ENCODE measurements at places on chromosomes 11 and 22.

DNA sequence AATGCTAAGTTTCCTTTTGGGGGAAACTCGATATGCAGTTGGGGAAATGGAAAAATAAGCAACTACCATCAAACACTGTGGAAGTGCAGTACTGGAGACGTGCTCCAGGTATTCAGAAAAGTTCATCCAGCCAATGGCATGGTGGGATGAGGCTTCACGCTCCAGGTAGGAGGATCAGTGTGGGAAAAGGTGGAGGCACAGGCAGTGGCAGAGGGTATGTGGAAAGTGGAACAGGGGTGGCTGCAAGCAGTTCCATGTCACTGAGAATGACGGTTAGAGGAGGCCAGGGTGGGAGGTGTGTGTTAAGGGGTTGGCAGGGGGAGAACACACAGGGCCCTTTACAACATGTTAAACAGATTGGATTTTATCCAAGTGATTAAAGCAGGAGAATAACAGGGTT, 105.1 kb upstream of the NCAM1 start:
- DNase-seq, result no peak

DNA sequence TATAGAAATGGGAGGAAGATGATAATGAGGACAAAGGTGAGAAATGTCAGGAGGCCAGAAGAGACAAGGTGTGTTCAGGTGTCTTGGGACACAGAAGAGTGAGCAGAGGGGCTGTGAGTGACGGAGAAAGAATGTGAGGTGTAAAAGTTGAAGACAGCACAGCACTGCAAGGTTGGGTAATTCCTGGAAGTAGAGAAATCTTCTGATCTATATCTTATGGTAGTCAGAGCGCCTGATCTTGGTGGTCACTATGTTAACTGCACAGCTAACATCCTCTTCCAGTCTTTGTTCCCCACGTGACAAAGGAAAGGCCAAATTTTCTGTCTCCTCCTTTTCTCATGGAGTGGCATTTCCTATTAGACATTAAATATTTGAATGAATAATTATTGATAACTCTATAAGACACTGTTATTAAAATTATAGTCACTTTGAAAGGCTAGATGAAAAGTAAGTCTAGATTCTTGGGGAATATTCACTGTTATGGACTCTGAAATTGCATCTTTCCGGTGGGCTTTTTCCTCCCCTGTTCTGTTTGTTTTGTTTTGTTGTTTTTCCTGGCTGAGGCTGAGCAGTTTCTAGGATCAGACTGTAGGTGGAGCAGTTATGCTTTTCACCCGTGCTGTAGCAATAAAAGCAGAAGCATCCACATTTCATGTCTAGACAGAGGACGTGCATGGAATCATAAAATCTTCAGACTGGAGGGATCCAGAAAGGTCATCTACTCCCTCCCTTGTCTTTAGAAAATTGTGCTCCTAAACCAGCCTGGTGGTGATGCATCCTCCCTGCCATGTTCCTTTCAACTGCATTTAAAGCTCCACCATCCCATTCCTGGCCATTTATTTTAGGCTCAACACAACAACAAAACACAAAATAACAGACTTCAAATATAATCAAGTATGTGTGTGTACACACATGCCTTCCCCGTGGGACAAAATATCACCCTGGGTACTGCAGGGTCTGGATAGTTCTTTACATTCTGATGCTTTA, 26.6 kb downstream of the SC5D start:
- DNase-seq, result no peak

DNA sequence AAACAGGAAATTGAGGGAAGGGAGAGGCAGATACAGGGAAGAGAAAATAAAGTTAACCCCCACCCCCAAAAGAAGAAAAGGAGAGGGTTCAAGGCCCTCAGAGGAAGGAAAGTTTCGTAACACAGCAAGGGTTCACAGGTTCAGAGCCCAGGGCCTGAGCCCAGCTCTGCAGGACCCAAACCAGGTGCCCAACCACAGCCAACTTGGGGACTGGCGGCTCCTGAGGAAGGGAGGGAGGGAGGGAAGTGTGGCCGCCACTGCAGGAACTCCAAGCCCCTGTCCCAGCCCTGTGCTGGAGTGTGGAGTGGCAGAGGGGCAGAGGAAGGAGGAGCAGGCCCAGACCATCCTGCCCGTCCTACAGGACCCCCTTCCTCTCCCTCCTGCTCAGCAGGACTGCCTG, 59.2 kb downstream of the ELFN2 start:
- DNase-seq, result no peak

DNA sequence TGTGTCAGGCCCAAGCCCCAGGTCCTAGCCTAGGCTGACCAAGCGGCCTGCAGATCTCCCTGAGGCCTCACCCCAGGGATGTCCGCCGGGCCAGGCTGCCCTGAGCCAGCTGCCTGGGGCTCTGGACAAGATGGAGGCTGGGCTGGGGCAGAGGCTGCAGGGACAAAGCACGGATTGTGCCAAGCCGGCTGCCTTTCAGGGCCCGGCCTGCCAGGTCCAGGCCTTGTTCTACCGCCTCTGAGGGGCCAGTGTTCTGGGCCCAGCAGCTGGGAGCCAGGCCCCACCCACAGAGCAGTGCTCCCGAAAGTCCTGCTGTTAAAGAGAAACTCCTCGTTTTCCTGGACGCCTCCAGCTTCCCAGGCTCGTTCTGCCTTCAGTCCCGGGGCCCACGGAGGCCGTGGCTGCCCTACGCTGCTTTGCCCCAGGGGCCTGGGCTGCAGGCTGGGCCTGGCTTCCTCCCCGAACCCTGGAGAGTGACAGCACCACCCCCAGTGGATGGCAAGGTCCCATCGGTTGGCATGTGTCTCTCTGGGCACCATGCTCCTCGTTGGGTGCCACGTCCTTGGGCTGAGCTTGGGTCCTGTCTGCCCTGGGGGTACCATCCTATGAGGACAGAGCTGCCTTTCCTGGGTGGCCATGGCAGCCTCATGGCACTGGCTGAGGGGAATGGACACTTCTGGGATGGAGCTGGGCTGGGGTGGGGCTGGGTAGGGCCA, 7.6 kb downstream of the BRSK2 start:
- no peak for DNase-seq

- no peak for DNase-seq
These were observed 430.3 kb downstream of the AASDHPPT start for GRCh38 chr11:106507645-106508306.

DNA sequence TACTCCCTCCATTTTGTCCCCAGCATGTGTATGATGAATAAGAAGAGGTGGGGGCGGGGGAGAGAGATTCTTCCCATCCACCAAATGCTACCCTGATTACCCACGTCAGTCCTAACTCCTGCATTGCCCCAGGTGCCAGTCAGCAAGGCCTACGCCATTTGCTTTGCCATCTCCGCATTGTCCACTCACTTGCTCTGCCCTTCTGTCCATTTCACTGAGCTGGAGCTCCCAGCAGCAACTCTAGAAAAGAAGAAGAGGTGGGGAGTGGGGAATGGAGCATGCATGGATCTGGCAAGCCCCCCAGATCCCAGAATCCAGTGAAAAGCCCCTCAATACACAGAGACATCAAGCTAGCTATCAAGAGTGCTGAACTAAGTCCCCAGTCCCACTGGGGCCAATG, 19.0 kb downstream of the WT1 start:
- no peak for DNase-seq

GRCh38 chr11:115496892-115497291, 7.3 kb downstream of the CADM1 start:
- DNase-seq, result no peak

DNA sequence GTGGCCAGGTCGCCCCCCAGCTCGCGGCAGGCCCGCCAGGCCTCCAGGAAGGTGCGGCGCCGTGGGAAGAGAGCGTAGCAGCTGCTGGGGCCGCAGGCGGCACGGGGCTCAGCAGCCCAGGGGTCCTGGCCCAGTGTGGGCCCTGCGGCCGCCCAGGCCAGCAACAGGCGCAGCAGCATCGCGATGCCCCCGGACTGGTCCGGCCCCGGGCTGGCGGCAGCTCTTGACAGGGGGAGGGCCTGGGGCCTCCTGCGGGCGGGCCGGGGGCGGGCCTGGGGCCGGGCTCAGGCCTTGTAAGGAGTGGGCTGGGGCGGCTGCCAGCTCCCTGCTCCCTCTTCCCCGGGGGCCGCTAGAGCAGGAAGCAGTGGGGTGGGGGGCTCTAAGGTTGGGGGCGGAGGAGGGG, at the start of gene CD248:
Gene CD248 (minus strand): TSS at position 196 of the 403 bp plus-strand sequence. CDS start 17 bp downstream, at position 179.
- no peak for DNase-seq

DNA sequence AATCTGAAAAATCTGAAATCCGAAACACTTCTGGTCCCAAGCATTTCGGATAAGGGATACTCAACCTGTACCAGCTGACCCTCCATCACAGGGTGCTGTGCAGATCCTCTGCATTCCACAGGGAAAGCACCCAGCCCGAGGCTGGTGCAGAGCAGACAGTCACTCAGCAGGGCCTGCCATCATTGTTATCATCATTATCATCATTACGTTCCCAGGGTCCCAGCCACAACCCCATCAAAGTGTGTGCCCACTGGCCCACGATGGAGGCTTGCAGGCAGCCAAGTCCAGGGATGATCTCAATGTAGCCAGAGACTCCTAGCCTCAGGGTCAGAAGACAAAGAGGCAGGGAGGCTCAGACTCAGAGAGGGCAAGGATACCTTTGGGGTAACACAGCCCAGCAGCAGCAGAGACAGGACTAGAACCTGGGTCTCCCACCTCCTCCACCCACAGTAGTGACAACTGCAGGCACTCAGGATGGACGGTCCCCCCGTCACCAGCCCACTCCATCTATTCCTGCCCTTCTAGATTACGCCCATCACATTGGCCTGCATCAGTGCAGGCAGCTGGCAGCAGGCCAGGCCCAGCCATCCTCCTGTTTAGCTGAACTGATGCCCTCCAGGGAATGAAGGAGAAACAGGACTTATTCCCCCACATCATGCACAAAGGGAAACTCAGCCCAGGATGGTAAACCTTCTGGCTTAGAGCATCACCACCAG, 10.3 kb downstream of the GAL3ST1 start:
- DNase-seq, result no peak

DNA sequence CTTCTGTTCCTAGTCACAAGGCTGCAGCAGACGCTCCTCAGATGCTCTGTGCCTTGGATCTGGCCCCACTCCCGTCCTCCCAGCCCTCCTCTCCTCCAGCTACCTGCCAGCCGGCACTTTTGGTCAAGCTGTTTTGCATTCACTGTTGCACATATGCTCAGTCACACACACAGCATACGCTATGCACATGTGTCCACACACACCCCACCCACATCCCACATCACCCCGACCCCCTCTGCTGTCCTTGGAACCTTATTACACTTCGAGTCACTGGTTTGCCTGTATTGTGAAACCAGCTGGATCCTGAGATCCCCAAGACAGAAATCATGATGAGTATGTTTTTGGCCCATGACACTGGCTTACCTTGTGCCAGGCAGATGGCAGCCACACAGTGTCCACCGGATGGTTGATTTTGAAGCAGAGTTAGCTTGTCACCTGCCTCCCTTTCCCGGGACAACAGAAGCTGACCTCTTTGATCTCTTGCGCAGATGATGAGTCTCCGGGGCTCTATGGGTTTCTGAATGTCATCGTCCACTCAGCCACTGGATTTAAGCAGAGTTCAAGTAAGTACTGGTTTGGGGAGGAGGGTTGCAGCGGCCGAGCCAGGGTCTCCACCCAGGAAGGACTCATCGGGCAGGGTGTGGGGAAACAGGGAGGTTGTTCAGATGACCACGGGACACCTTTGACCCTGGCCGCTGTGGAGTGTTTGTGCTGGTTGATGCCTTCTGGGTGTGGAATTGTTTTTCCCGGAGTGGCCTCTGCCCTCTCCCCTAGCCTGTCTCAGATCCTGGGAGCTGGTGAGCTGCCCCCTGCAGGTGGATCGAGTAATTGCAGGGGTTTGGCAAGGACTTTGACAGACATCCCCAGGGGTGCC, 109.8 kb downstream of the BCR start:
- peak; percentile 20 for DNase-seq

- no peak for DNase-seq
These were observed 590.7 kb downstream of the TBC1D22A start for GRCh38 chr22:47352920-47353700.

GRCh38 chr22:19168088-19168890, 10.2 kb downstream of the SLC25A1 start:
- no peak for DNase-seq

GRCh38 chr22:25362215-25362882, 142.9 kb downstream of the CRYBB2 start:
- peak; percentile 44 for DNase-seq

GRCh38 chr22:28438183-28438768, 241.4 kb downstream of the TTC28 start:
- DNase-seq, result no peak

DNA sequence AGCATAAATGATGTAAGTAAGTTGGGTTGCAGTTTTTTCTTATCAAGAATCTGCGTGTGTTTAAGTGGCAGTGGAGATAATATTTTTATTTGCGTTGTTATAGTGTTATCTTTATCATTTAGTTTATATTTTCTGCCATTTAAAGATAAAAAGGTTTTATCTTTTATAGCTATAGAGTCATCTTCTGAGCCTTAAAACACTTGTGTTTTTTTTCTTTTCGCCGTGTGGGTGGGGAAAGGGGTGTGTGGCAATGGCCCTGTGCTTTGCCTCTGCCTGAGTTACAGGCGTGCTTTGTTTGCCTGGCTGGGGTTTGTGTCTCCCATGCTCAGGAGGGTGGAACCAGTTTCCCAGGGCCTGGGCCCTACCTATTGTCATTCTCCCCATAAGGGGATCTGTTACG, 16.2 kb downstream of the ARHGEF12 start:
- DNase-seq, result no peak

GRCh38 chr11:7604331-7604955, 68.9 kb downstream of the CYB5R2 start:
- DNase-seq, result no peak

GRCh38 chr11:20260307-20260706, 100.0 kb upstream of the DBX1 start:
- no peak for DNase-seq

- no peak for DNase-seq
These were observed 6.4 kb downstream of the FGF19 start for GRCh38 chr11:69697469-69697843.

DNA sequence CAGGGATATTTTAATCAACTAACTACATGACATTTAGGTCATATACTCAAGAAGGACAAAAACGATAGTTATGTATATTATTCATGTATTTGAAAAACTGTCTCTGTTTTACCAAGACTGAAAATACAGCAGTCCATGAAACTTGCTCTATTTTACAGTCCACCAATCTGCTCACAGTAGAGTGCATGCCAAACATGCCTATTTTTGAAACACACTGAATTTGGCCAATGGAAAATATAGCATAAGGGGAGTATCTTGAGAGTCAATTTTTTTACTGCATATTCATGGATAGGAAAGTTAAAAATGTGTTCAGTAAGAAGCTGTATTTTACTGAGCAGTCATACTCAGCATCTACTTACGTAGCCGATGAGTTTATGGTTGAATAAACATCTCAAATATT, 621.2 kb upstream of the CHORDC1 start:
- no peak for DNase-seq

GRCh38 chr22:32876516-32876915, 75.0 kb downstream of the TIMP3 start:
- no peak for DNase-seq
